ENCODE measurements at places on chromosomes 3 and 15. TPM values are rescaled to one million over a fixed set of nuclear protein-coding genes. Genes with fewer than 3 reads are reported as not detected.

- DNase-seq: no peak
Observed at GRCh38 chr3:86269364-86270155, 721.4 kb downstream of the VGLL3 start.

- DNase-seq: no peak
Observed at GRCh38 chr3:88462230-88462629, 312.5 kb downstream of the C3orf38 start.

GRCh38 chr3:112982710-112983109, 7.8 kb upstream of the CD200R1 start:
- DNase-seq: no peak

DNA sequence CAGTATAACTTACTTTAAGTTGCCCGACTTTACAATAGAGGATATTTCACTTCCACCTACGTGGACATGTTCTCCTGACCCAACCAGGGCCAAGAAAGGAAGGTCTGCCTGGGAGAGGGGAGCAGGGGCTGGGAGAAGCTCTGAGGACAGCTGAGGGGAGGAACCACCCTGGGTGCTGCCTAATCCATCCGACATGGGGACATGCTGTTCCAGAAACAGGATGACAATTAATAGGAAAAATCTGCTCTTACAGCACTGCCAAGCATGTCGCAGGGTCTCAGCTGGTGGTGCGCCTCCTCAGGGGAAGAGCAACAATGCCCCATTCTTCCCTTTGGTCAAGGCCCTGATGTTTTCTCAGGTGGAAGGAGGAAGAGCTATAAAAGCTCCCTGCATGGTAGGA, 132.3 kb downstream of the NTRK3 start:
- DNase-seq: no peak

DNA sequence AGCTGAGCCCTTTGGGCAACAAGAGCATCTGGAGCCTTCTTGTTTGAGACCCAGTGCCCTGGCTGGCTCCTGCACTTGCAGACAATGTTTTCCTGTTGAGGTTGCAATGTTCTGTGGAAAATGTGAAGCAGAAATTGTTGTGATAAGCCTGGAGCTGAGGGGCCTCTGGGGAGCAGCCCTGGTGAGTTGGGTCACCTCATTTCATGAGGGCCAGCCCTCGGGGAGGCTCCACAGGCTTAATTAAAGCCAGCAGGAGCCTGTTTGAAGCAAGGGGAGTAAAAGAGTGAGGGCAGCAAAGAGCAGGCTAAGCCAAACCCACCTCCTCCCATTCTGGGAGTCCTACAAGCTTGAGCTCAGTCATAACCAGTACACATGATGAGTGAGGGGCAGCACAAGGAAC, 154.3 kb downstream of the ALDH1A2 start:
- DNase-seq: no peak

DNA sequence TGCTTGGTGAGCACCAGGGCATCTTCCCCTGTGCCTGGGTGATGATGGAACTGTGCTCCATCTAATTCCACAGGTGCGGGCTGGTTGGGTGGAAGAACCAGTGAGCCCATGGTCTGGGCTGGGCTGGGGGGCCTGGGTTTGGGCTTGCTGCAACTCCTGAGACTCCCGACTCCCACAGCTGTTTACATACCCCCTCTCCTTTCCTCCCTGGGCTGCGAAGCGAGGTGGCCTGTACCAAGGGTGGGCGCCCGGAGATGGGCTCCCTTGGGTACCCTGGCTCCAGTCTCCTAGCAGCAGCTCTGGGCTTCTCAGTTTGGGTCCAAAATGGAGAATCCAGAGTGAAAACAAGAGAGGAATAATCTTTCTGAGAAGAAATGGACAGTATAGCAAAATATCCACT, 5.6 kb downstream of the FAM98B start:
- DNase-seq: no peak

DNA sequence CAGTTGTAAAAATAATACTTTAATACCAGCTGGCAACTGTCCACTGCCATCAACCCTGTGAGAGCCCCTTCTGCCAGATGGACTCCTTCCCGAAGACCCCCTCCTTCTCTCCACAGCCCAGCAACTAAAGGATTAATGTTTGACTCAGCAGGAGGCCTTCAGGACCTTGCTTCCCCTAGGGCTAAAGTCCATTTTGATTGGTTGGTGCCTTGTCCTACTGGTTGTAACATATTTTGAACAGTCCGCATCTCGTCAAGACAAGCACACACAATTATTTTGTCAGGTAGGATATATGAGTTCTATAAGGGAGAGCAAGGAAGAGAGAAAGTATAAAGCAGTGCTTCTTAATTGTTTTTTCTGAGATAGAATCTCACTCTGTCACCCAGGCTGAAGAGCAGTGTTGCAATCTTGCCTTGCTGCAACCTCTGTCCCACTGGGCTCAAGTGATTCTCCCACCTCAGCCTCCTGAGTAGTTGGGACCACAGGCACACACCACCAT, 18.6 kb downstream of the ACOX2 start:
- no peak for DNase-seq

- no peak for DNase-seq
Observed at GRCh38 chr15:91678003-91678402, 175.5 kb upstream of the SLCO3A1 start.

Gene FAM3D
- 1.8 TPM for polyA plus RNA-seq

Gene CMTM7
- polyA plus RNA-seq: 47.9 TPM

Measured in right renal pelvis (tissue), 4 donors.